ENCODE measurements at places on chromosomes 6 and 20.

DNA sequence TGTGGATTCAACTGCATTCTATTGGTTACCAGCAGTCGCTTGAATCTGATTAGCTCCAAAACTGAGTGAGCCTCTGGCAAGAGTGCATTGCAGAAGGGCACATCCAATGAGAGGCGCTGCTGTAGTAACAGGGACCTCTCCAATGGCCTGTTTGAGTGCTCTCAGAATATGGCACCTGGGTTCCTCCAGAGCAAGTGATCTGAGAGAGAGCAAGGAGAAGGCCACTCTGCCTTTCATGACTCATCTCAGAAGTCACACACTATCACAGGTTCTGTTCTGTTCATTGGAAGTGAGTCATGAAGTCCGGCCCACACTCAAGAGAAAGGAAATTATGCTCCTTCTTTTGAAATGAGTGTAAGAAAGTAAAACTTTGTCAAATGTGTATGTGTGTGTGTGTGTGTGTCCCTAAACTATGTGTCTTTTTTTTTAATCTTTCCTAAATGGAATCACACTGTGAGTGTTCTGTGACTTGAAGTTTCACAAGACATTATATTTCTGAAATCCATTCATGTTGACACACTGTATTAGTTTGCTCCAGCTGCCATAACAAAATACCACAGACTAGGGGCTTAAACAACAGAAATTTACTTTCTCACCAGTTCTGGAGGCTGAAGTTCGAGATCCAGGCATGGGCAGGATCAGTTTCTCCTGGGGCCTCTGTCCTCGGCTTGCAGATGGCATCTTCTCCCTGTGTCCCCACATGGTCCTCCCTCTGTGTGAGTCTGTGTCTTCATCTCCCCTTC, 138.3 kb upstream of the CDYL start:
- no peak for DNase-seq

DNA sequence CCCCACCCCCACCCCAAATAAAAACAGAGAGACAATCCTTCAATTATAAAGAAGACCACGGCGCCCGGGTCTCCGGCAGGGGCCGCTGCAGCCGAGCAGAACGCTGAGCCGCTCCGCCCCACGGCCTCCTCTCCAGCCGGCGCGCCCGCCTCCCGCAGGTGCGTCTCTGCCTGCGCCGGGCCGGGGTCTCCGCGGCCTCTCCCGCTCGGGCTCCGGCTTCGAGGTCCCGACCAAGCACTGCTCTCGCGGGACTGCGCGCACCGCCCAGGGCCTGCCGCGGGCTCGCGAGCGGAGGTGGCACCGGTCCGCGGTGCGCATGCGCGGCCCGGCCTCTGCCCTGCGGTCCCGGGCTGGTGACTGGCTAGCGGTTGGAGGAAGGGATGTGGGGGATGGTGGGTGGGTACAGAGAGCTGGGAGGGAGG, 241 bp upstream of the SIRT5 start:
- peak; percentile 66 for DNase-seq

- no peak for DNase-seq
These were observed 15.8 kb upstream of the CST1 start for GRCh38 chr20:23766531-23766930.

- DNase-seq: no peak
These were observed 33.9 kb downstream of the JAG1 start for GRCh38 chr20:10639737-10640556.

DNA sequence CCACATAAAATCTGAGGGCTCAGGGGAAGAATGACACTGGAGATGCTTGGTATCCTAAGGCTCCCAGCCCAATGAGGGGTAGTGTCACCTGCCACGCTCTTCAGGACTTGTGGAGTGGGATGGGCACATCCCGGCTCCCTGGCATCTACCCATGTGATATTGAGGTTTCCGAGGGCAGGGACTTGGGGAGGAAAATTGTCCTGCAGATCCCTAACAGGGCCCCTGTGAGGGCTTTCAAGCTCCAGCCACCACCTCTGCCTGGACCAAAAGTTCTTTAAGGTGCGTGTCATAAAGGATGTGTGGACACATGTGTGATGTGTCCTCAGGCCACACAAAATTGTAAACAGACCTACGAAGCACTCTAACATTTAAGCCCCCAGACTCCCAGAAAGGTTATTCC, 2.5 kb downstream of the SCML4 start:
- no peak for DNase-seq

DNA sequence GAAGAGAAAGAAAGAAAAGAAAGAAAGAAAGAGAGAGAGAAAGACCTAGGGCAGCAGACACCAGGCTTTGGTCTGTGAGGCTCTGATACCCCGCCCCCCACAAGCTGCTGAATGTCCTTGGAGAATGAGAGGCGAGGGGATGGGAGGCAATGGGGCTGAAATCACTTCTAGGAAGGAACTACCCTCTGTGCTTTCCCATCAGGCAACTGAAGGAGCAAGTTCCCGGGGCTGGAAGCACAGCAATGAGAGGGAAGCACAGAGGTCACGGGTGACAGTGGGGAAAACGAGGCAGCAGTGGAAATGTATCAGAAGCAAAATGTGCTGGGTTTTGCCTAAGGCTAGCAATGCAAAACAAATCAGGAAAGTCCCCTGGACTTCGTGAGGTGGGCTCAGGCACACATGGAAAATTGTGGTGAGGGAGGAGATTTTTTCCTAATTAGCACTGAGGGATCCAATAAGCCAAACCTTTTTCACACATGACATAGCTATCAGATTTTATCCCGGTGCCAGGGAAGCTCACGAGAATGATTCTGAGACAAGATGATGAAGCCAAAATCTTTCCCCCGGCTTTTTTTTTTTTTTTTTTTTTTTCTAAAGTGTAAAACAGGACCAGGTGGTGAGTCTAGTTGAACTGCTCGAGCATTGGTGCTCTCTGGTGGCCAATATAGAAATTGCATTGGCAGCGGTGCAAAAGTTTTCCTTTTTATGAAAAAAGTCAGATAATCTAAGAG, 16.8 kb upstream of the ARFGEF2 start:
- DNase-seq: peak; percentile 24

- no peak for DNase-seq
These were observed 622.6 kb downstream of the RNF144B start for GRCh38 chr6:19009769-19010168.

DNA sequence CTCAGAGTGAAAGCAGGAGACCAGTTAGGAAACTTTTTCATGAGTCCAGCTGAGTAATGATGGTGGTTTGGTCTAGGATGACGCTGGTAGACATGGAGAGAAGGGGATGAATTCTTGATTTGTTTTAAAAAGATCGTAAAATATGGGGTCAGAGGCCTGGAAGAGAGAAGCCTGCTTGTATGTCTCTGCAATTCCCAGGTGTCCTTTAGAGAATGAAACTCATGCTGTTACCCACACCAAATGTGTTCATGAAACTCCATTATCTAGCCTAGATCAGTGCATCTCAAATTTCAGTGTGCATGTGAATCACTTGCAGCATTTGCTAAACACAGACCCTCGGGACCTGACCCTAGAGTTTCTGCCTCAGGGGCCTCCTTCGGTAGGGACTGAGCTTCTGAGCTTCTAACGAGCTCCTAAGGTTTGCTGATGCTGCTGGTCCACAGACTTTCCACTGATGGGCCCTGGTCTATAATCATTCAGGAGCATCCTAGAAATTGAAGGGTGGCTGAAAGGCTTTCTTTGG, 302.0 kb upstream of the PLCB4 start:
- no peak for DNase-seq

DNA sequence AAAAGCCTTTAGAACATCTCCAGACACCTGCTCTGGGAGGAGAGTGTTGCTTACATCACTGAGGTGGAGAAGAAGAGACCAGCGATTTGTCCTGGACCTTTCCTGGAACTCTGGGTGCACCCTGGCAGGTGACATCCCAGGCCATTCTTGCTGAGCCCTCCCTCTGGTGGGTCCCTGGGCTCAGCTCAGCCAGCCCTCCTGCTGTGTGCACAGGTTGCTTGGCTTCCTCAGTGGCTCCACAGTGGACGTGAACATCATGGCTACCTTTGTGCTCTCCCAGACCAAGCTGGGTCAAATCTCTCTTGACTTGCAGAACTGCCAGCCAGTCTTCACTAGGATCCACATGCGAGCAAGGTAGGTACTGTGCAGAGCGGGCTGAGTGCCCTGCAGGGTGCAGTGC, 19.9 kb upstream of the BPIFA2 start:
- DNase-seq: no peak

Measured in NCI-H524 treated with DMSO at 0.1 percent for 48 hours (cell line).